ENCODE measurements at places on chromosomes 6 and 20.

DNA sequence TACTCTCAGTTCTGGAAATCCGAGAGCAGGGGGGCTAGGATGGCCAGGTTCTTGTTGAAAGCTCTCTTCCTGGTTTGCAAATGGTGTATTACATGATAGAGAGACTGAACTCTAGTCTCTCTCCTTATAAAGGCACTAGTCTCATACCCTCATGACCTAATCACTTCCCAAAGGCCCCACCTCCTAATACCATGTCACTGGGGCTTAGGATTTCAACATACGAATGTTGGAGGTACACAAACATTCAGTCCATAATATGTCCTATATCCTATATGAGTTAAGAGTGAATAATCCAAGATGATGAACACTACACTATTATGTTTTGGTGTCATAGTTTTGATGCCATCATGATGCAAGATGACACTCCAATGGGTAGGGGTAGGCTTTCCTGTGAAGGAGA is 20.0 kb upstream of the TXLNB start:
- no peak for DNase-seq

- peak; percentile 45 for DNase-seq
Observed at GRCh38 chr6:131982740-131983259, 31.6 kb upstream of the CCN2 start.

GRCh38 chr6:46090115-46091079 is 39.4 kb upstream of the ENPP4 start:
- peak; percentile 67 for DNase-seq

DNA sequence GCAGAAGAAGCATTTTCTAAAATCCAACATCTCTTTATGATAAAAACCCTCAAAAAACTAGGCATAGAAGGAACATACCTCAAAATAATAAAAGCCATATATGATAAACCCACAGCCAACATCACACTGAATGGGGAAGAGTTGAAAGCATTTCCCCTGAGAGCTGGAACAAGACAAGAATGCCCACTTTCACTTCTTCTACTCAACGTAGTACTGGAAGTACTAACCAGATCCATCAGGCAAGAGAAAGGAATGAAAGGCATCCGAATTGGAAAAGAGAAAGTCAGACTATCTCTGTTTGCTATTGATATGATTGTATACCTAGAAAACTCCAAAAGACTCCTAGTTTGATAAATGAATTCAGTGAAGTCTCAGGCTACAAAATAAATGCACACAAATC is 7.9 kb upstream of the CDK19 start:
- DNase-seq, result no peak

DNA sequence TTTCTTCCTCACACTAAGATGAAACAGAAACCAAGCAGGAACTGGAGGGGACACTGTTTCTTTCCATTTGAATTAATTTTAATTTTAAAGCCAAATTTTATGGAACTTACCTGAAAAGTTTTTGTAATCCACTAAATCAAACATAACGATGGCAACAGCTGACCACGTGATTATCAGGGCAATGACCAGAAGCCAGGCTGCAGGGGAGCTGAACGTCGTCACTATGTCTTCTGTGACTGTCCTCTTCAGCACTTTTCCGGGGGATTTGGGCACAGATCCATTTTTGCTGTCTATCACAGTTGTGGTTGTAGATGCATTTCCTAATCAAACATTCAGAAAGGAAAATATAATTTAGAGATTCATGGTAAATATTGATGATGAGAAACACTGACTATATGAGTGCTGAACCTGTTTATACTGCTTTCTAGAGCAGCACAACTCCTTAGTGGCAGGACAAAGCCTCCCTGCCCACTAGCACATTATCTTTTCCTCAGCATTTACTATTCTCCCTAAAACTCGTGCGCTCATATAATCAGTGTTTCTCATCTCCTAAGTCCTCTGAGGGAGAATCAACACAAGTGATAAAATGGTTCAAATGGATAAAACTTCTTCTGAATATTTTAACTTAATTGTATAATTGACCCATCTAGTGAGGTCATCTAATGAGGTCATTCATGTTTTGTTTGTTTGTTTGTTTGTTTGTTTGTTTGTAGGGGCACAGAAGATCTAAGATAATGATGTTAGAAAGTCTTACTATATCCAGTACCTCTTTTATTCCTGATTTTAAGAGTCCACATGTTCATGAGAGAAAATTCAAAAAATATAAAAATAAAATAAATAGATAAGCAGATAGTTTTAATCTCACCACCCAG is 65.7 kb downstream of the TRDN start:
- DNase-seq, result no peak

- DNase-seq, result no peak
Observed at GRCh38 chr6:47854971-47855370, 73.1 kb downstream of the OPN5 start.

DNA sequence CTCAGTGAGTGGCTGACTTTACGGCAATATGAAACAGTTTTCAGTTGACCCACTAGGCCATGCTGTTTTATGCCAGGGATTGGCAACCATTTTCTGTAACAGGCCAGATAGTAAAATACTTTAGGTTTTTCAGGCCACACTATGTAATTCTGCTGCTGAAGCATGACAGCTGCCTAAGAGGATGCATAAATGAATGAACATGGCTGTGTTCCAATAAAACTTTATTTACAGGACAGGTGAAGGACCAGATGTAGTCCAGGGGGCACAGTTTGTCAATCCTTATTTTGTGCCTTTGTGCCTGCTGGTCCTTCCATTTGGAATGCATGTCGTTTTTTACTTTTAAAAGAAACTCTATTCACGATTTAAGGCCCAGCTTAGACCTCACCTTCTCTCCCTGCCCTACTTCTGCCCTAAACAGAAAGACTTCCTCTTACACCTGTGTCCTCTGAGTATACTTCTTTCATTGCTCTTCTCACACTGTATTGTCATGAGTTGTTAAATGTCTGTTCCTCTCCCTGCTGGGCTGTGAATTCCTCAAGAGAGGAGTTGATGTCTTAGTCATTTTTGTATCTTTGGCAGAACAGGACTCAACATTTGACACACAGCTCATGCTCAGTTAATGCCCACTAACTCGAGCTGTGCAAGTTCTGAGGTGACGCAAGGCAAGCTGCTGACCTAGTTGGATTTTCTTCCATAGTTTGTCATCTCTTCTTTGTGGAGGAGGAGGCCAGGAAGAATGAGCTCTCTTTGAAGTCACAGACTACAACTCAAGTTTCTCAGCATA is 90.1 kb upstream of the MAP7 start:
- DNase-seq, result peak; percentile 29

Measured in AG08396 (cell line).